A549 treated with DMSO at 1 μM for 4 hours (cell line): ENCODE measurements at places on chromosomes 7 and 10. TPM values are rescaled to one million over a fixed set of nuclear protein-coding genes. Genes with fewer than 3 reads are reported as not detected.

Gene KBTBD2
- 25.2 to 29.7 TPM (median 27.5 TPM) in 5 replicates for total RNA-seq

Gene TSPAN15
- 89.3 to 112 TPM (median 100 TPM) in 5 replicates for total RNA-seq

Gene TMEM236
- 0.03 to 0.12 TPM (median 0.07 TPM) in 5 replicates for total RNA-seq

Gene CARD11
- total RNA-seq: 1.1 to 2.1 TPM (median 1.3 TPM) in 5 replicates

Gene CALCR
- not detected in 5 replicates for total RNA-seq

Gene CLDN3
- total RNA-seq: 1.6 to 3.7 TPM (median 2.8 TPM) in 5 replicates

Gene GRID2IP
- total RNA-seq: 0.02 to 0.05 TPM in 2 of 5 replicates, not detected in the others

Gene GATA3
- 4.8 to 8.2 TPM (median 6.3 TPM) in 5 replicates for total RNA-seq

Gene ADRB1
- total RNA-seq: 0.54 to 0.86 TPM (median 0.76 TPM) in 5 replicates

Gene OR2A12
- total RNA-seq: not detected in 5 replicates

Gene EBLN1
- 0.19 TPM in 1 of 5 replicates, not detected in the others for total RNA-seq

Gene APBB1IP
- total RNA-seq: 8.5 to 10.9 TPM (median 10.4 TPM) in 5 replicates
